Muscle of back (tissue), 13 donors: ENCODE measurements at places on chromosomes 6 and 20.
A peak's percentile ranks its signal among the peaks of the same experiment; 100 is the strongest.

GRCh38 chr6:130927305-130927704 is 100.1 kb downstream of the SMLR1 start:
- DNase-seq: no peak

- peak; percentile 21 for DNase-seq
Measured at GRCh38 chr20:56778765-56779195, 149.7 kb downstream of the TFAP2C start.

GRCh38 chr6:134322216-134322615 is 4.3 kb upstream of the SGK1 start:
- no peak for DNase-seq

DNA sequence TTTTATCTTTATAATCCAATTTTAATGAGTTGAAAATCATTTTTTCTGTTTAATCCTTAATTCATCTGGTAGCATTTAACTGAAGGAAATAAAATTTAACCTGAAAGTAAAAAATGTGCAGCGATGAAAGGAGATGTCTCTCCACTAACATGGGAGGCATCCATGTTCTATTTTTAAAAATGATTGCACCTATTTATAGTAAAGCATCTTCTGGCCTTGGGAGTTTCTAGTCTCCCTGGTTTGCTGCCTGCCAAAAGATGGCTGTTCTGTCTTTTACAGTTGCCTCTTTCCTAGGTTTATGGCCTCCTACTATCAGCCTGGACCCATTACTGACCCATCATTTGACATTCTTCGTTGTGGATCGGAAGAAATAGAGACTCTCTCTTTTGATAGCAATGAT is 143.0 kb downstream of the B3GAT2 start:
- no peak for DNase-seq

- DNase-seq: no peak
Measured at GRCh38 chr20:52256454-52256853, 64.9 kb upstream of the ZFP64 start.

DNA sequence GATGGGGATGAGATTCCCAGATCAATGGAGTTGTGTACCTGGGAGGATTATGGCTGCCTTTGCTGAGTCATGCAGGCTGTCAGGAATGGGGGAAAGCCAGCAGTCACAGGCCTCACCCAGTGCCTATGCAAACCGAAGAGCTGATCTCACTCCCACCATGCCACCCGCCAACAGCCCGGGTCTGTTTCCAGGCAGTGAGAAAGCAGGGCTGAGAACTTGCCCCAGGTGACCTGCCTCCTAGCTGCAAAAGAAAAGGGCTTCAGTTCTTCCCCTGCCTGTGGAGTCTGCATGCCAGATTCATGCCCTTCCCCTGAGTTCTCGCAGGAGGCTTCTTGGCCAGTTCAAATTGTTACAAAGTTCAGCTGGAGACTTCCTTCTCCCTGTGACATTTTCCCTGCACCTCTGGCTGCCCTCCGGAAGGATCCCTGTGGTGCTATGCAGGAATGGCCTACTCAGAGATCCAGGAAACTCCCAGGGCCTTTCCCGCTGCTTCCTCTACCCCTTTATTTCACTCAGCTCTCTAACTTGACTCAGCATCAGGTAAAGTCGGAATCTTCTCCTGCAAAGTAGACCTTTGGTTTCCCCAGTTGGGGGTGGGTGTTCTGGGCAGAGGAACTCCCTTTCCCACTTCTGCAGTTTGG is 71.5 kb upstream of the B3GAT2 start:
- DNase-seq: no peak

GRCh38 chr6:169632841-169633240 is 69.0 kb downstream of the WDR27 start:
- no peak for DNase-seq

DNA sequence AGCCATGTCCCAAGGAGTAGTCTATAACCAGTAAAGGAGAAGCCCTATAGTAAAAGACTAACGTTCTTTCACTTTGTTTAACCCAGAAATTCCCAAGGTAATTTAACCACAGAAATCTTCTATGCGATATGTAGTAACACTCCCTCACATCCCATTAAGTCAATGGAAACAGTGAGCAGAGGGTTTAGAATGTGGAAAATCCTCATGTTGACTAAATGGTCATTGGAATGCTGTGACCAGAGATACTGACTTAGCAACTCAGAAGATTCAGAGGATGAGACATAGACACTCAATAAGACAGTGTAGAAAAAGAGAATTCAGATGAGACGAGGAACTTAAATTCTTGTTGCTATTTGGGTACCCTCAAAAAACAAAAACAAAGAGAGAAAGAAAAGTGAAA is 562.2 kb upstream of the NOX3 start:
- no peak for DNase-seq

- DNase-seq: no peak
Measured at GRCh38 chr6:116560130-116560529, 6.6 kb downstream of the CALHM4 start.
